ENCODE measurements at places on chromosomes 11 and 22.

DNA sequence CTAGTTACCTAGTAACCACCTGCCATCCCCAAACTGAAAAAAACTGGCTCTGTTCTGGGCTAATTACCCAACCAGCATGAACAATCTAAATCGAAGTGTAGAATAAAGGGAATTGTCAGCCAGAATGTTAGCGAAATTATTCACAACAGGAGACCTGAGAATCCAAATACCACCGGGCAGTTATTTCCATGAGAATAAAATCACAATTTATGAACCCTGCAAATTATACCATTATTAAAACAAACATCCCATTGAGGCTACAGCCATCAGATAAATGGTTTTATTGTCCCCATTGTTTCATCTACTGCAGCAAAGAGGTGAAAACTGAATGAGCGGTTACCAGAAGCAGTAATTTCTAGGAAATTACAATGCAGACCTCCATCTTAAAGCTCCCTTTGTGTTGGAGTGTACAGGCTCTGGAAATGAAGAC lies 21.7 kb downstream of the FAM168A start:
- no peak for DNase-seq

- DNase-seq, result no peak
These were observed 84.3 kb downstream of the IGLL1 start for GRCh38 chr22:23495614-23496444.

DNA sequence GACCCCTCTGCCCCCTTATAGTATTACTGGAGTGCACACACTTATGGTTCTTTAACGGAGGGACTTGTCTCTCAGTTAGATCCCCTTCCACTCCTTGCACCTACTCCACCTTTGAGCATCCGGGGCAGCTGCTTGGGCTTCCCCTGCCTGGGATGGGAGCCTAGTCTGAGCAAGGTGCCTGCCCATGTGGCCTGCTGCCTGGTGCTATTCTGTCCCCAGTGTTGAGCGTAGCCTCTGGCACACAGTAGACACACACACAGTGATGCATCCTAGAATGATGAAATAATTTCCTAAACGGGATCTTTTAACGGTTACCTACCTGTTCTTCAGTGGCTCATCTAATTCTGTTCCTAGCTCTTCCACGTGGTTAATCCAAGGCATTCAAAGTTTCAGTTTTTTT lies 22.4 kb downstream of the PPFIA1 start:
- DNase-seq, result no peak

DNA sequence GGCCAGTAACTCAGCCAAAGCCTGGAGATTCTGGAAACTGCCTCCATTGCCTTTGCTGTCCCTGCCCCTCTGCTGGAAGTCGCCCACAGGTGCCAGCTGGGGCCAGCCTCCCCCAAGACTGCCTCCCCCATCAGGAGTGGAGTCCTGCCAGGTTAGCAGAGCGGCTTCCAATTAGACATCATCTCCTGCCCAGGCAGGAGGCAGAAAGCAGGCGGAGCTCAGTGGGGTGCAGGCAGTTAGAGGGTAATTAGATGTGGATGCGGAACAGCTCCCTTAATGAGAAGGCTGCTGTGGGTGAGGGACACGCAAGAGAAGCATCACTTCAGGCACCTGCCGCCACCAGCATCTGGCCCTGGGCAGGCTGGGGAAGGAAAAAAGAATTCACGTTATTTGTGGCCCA lies 90.9 kb upstream of the TP53I11 start:
- no peak for DNase-seq

DNA sequence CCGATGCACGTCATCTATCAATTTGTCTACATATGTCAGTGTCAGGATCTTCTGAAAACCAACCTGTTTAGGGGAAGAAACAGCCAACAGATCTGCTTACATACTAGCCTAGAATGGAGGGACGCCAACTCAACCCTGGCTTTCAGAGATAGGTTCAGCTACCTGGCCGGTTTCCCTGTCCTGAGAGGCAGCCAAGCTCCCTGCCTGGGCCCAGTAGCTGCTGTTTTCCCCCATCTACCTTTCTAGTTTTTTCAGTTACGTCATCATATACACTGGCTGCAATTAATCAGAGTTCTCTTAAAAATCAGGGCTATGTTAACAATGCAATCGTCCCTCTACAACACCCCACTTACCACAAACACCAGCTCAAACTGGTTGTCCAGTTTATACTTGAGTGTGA lies 1.0 kb downstream of the SRPRA start:
- no peak for DNase-seq

DNA sequence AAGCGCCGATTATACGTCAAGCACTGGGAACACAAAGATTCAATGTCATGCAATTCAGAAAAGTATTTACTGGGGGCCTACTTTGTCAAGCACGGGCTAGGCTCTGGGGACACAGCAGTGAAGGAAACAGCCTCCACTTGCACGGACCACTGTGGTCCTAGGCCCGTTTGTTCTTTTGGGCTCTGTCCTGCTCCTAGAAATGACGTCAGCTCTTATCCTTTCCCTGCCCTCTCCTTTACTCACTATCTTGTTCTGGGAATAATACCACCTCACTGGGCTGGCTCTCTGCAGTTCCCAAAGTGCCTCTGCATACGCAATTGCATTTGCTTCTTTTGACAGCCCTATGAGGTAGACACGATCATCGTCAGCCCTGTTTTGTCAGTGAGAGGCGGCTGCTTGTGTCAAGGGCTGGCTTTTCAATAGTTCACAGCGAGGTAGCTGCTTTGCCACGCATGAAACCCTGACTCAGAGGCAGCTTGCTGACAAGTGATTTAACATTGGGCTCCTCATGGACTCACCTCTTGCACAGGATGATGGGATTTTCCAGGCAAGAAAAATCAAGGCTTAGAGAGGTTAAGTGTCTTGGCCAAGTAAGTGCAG lies 22.9 kb upstream of the IGSF22 start:
- DNase-seq, result no peak

- DNase-seq, result no peak
These were observed 146.7 kb downstream of the ST3GAL4 start for GRCh38 chr11:126502159-126502558.

DNA sequence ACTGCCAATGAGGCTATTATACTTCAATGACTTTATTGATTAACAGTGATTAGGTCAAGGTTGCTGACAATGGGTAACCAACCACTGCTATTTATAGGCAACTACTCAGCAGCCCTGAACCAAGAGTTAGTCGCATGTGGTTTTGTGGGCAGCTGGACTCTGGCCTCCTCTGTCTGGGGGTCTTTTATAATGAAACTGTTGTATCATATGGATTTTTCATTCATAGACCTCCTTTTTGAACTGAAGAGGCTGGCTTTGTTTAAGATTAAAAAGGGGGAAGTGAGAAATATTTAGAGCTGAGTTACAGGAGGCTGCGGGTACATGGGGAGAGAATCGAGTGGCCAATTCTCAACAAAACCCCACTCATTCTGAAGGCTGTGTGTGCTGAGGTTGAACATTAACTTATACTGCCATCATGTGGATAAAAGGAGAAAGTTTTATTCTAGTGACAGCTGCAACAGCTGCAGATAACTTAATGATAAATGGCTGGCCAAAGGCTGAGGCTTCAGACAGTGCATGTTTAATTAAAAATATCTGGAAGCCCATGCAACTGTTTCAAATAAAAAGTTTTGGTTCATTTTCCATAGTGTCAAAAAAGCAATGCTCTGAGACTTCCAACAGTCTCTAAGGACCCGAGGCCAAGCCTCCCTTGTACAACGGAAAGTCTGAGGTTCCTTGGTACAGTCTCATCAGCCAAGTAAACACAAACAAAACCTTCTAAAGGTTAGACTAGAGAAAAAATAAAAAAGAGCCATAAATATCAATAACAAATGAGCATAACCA lies 682.6 kb downstream of the KCNA4 start:
- no peak for DNase-seq
